ENCODE measurements at places on chromosomes 4 and X.

- no peak for DNase-seq
These were observed 20.0 kb upstream of the BMP2K start for GRCh38 chr4:78756137-78756536.

- DNase-seq = no peak
These were observed 7.8 kb upstream of the PLS3 start for GRCh38 chrX:115553171-115553570.

- DNase-seq = peak; percentile 65
These were observed at the start of gene HPSE for GRCh38 chr4:83334425-83335241. Gene HPSE, minus strand, starts transcription at chr4:83334848. Its CDS starts 66 bp downstream, at chr4:83334782.

DNA sequence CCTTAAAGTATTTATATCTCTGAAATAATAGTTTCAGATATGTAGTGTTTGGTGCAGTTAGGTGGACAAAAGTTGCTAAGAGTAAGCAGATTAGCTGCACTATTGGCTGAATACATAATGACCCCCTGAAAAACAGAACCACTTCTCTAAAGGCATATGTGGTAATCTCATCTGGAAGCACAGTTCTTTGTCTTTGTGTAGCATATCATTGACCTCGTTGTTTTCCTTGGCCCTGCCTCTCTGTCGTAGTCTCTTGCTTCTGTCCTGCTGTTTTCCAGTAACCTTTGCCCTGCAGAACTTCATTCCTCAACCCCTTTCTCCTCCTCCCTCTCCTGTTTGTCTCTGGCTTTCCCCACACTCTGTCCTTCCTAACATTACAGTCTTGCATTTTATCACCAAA is 41.4 kb downstream of the JADE3 start:
- no peak for DNase-seq

DNA sequence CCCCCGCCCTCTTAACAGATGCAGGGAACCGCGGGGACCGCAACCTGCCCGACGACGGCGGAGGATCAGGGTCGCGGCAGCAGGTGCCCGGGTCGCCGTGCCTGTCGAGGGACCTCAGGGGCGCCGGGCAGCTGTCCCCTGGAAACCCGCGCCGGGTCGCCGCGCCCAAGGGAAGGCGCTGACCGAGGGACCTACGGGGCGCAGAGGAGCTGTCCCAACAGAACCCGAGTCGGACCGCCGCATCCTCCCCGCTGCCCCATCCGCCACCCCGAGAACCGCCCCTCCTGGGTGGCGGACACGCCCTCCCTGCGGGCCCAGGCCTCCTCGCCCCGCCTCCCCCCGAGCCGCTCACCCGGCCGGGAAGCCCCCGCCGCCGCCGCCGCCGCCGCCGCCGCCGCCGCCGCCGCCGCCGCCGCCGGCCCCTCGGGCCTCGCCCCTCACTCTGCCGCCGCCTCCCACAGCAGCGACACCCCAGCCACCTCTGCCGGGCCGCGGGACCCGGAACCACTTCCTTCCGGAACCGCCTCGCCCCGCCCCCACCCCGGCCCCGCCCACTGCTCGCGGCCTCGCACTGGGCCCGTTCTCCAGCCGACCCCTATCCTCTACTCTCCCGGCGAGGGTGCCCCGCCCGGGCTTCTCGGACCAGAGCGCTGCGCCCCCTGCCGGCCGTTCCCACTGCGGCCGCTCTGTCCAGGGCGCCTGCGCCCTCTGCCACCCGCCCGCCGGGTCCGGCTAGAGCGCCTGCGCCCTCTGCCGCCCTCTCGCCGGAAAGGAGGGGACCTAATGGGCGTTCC is at the start of gene BCLAF3:
Gene BCLAF3 (minus strand): TSS at position 506 of the 794 bp plus-strand sequence. CDS start 20,797 bp downstream, outside the sequence.
- DNase-seq = peak; percentile 91

DNA sequence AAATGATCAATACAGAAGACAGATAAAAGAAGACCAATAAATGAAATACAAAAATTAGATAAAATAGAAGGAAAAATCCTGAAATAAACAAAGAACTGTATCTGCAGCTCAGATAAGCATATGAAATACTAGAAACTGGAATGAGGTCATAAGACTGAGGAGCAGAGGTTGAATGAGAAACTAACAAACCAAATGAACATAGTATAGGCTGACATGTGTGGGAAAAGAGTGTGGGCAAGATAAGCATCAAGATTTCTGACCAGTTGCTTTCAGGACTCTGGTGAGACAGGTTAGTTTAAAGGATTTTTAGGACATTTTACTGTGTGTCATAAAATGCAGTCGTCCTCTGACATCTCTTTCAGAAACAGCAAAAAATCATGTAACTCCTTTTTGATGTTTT is 2073.2 kb upstream of the TENM3 start:
- DNase-seq = no peak

GRCh38 chr4:151921811-151922210 is 161.0 kb upstream of the GATB start:
- DNase-seq = no peak

GRCh38 chr4:184893801-184894571 is 68.2 kb upstream of the ACSL1 start:
- no peak for DNase-seq
